Activated T-helper 1 cell treated with anti-CD3 and anti-CD28 coated beads, Interleukin-12 subunit alpha, Interleukin-12 subunit beta, Interleukin-2, Interleukin-4 antibody, amounts not matched to agents 30 ng/mL and 10 ng/mL and 1 ng/mL, durations not matched to agents 14 hours and 24 hours and 36 hours (primary cell): ENCODE measurements at places on chromosomes 7 and 10. TPM values are rescaled to one million over a fixed set of nuclear protein-coding genes. Genes with fewer than 3 reads are reported as not detected.

DNA sequence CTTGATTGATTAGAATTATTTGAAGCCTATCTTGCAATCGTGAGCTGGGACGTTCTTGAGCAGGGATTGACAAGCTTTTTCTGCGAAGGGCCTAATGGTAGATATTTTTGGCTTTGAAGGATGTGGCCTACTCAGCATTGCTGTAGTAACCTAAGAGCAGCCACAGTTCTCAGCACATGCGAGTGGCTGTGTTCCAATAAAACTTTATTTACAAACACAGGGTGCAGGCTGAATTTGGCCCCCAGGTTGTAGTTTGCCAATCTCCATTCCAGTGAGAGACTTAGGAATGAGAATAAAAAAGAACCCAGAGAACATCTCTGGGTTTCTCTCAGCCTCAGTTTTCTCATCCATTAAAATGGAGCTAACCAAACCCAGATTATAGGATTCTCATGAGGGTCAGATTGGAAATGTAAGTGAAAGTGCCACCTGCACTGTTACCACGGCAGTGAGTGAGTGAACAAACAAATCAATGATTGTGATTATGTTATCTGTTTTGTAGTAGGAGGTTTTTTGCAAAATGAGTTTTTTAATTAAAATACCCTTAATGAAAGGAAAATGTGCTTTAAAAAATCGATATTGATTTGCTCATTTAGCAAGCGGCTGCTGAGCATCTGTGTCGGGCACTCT is 664.0 kb downstream of the SDK1 start:
- no peak for DNase-seq
- H3K27me3 ChIP-seq: no peaks in the 10 kb centered on the region
- H3K4me1 ChIP-seq: no peaks in the 10 kb centered on the region
- no peaks in the 10 kb centered on the region for H3K36me3 ChIP-seq

- H3K36me3 ChIP-seq: no peaks in the 10 kb centered on the region
- DNase-seq: no peak
- no peak overlapping the region for H3K4me3 ChIP-seq
- no peaks in the 10 kb centered on the region for H3K27me3 ChIP-seq
Observed at GRCh38 chr7:146542101-146542500, 425.5 kb downstream of the CNTNAP2 start.

LRRN3 gene
- total RNA-seq: 57.3 and 61.5 TPM in 2 replicates

TBATA gene
- not detected in 2 replicates for total RNA-seq

- H3K27ac ChIP-seq: no peak overlapping the region
- no peaks in the 10 kb centered on the region for H3K4me1 ChIP-seq
Observed at GRCh38 chr7:78134256-78134655, 335.7 kb downstream of the PHTF2 start.

CYP3A7 gene
- not detected in 2 replicates for total RNA-seq
